ENCODE measurements at places on chromosomes 1 and 21. TPM values are rescaled to one million over a fixed set of nuclear protein-coding genes. Genes with fewer than 3 reads are reported as not detected.

DNA sequence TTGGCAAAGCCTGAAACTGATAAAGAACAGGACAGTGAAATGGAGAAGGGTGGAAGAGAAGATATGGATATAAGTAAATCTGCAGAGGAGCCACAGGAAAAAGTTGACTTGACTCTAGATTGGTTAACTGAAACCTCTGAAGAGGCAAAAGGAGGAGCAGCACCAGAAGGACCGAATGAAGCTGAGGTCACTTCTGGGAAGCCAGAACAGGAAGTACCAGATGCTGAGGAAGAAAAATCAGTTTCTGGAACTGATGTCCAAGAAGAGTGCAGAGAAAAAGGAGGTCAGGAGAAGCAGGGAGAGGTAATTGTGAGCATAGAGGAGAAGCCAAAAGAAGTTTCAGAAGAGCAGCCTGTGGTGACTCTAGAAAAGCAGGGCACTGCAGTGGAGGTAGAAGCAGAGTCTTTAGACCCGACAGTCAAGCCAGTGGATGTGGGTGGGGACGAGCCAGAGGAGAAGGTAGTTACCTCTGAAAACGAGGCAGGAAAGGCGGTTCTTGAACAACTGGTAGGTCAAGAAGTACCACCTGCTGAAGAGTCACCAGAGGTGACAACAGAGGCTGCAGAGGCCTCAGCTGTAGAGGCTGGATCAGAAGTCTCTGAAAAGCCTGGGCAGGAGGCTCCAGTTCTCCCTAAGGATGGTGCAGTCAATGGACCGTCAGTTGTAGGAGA is 16.3 kb downstream of the CCDC17 start:
- DNase-seq: no peak

ADCY10 gene
- polyA plus RNA-seq: 0.15 TPM

GRCh38 chr1:16440131-16440469 is 424 bp upstream of the NECAP2 start:
- no peak for DNase-seq

GRCh38 chr1:36533897-36534296 is 51.2 kb upstream of the CSF3R start:
- DNase-seq: no peak

RPE65 gene
- polyA plus RNA-seq: 0.01 TPM

All from heart right ventricle (tissue), 16 donors.